Dorsolateral prefrontal cortex (tissue), 122 donors: ENCODE measurements at places on chromosomes 5 and 9.

GRCh38 chr9:93415176-93415690 is 36.3 kb upstream of the FAM120A start:
- DNase-seq: no peak

DNA sequence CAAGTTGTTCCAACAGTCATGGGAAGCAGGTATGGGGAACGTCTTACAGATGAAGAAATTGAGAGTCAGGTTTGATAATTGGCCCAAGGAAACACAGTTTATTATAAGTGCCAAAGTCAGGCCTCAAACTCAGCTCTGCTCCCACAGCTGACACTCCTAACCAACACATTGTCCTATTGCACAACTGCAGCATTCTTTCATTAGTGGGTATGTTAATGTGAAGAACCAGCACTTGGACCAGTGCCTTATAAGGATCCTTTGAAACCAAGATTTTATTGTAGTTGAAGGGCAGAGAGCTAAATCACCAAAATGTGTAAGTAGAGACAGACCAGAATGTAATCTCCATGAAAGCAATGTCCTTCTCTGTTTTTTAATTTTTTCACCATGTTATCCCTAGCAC is 56.1 kb downstream of the GRIA1 start:
- DNase-seq: no peak

- DNase-seq: no peak
These were observed 30.6 kb downstream of the PNPLA7 start for GRCh38 chr9:137519553-137519952.

DNA sequence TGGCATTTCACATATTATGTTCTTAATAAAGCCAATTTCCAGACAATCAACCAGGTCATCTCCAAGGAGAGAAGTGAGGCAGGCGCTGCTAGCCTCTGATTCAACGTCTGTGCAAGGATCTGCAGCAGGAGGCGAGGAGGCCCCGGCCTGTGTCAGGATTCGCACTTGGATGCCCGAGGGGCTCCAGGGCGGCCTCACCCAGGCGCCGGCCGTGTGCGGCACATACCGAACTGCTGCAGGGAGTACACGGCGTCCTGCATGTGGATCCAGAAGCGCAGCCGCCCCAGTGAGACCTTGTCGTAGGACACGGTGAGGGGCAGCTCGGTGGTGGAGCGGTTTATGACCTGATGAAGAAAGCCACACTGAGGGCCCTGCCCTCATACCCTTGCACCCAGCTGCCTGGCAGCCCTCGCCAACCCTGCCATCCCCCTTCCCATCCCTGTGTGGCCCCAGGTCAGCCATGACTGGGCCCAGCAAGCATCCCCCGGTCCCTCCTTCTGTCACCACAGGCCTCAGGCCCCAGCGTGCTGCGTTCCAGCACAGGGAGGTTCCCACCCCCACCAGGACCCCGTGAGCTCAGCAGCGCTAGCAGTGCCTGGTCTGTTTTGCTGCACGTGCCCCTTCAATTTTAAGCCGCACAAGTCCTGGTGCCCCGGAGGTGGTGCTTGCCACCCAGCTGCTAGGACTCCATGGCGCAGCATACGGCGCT is 9.9 kb downstream of the CLPTM1L start:
- DNase-seq: no peak

GRCh38 chr9:97980479-97980803 is 2.7 kb upstream of the ANP32B start:
- DNase-seq: no peak

GRCh38 chr5:176901260-176902101 is 2.3 kb upstream of the HK3 start:
- DNase-seq: no peak

GRCh38 chr9:88824711-88825110 is 166.6 kb upstream of the S1PR3 start:
- DNase-seq: no peak

- DNase-seq: no peak
These were observed 258.7 kb upstream of the FBXL7 start for GRCh38 chr5:15241216-15241821.

- DNase-seq: no peak
These were observed 103.5 kb downstream of the SNX18 start for GRCh38 chr5:54621048-54621447.

- DNase-seq: no peak
These were observed 139.6 kb upstream of the PHYKPL start for GRCh38 chr5:178372142-178372571.

DNA sequence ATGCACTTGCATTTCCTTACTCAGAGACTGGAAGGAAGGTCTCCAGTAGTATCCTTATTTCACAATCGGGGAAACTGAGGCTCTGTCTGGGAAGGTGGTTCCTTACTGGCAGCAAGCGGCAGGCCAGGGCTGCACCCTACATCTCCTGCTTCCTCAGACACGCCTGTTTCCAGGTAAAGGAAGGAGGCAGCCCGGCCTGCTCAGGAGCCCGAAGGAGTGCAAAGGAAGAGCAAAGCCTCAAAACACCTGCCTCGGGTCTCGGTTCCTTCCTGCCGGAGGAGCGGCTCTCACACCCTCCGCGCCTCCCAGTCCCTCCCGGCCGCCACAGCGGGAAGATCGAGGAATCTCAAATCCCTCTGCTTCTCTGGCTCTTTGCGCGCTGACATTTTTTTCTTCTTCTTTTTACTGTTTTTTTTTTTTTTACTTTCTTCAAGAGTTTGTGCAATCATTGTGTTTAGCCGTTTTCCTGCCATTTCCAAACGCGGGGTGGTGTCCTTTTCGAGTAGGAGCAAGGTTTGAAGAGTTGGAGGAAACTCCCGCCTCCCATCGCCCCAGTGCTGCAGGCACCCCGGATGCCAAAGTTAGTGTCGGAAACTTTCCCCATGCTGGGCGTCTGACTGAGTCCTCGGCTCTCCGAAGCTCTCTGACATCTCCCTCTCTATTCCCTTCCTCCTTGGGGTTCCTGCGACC is 1.0 kb downstream of the GGTA1 start:
- no peak for DNase-seq

DNA sequence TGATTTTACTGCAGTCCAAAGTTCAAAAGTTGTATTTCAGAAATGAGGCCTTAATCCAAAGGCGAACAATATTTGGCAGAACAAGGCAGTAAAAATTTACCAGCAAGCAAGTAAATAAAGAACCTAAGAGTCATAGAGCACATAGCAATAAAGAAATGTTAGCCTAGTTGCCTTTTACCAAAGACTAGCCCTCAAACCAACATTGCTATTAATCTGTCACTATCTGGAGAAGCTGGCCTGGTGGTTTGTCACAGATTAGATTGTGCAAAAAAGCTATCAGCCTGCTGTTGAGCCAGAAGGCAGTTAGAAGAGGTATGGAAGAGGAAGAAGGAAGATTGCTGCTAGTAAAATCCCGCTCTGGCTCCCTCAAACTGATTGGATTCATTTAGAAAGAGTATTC is 304.7 kb upstream of the KLF4 start:
- no peak for DNase-seq

- DNase-seq: no peak
These were observed 95.3 kb downstream of the KLF4 start for GRCh38 chr9:107394264-107394663.

- DNase-seq: no peak
These were observed 4.6 kb downstream of the RUFY1 start for GRCh38 chr5:179554981-179555380.

- no peak for DNase-seq
These were observed 35.5 kb upstream of the ELL2 start for GRCh38 chr5:95996904-95997723.

GRCh38 chr5:120151181-120151580 is 312.9 kb upstream of the PRR16 start:
- DNase-seq: no peak

DNA sequence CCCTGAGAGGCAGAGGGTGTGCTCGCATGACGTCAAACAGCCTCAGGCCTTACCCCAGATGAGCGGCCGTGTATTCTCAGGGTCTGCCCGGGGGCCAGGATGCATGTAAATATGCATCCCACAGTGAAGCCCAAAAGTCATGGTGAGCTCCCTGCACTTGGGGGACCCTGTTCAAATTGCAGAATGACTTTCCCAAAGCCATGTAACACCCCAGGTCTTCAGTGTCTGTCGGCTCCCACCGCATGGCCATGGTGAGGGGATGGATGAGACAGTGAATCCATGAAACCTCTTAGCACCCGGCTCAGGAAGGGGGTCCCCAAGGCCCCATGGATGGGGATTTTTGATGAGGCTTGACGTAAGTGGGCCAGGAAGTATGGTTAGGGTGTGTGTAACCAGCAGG is 9.3 kb upstream of the COL5A1 start:
- DNase-seq: peak; percentile 14

DNA sequence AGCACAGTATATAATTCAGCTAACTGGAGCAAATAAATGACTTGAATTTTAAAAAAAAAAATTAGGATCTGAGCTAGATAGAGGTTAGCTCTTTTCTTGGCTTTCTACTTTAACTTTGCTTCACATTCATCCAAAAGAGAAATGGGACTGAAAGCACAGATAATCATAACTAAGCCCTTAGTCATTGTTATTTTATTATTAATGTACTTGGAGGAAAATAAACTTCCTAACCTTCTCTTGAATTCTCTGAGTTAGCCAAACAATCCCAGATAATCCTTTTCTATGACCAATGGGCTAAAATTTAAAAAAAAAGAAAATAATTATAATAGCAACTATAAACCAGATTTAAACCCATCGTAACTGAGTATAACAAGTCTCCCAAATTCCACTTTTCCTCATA is 57.6 kb upstream of the RASA1 start:
- DNase-seq: no peak

DNA sequence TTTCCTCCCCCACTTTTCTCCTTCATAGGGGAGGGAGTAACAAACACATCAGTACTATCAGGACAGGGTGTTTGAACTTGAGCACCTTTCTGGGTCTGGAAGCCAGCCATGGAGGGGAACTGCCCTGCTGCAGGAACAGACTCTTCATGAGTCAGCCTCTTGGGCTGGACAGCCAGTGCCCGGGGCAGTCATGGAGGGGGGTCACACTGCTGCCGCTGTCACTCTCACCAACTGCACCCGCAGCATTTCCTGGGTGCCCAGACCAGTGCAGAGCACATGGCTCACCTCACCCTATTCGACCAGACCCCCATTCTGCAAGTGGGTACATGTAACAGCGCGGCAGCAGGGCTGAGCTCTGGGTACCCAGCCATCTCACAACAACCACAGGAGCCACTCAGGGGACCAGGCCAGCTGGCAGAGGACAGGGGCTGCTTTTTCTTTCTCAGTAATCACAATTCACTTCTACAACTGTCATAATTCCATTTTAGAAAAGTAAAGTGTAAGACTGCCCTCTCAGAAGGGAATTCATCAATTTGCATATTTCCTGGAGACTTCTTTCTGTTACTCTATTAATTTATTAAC is 118.4 kb downstream of the CTNND2 start:
- DNase-seq: peak; percentile 46

DNA sequence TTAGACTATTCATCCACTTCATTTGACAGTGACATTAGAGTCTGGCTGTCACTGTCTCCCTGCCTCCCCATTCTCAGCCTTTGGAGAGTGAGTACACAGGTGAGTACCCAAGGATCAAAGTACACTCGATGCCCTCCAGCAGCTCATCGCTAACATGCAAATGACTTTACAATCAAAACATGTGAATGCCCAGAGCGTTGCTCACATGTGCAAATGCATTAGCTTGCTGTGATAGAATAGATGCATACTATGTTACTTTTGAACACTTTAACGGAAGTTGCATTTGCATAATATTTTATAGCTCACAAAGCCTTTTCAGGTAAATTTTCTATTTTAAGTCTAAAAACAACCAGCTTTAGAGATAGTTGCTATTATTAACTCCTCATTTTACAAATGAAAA is 107.6 kb downstream of the SYK start:
- DNase-seq: no peak

DNA sequence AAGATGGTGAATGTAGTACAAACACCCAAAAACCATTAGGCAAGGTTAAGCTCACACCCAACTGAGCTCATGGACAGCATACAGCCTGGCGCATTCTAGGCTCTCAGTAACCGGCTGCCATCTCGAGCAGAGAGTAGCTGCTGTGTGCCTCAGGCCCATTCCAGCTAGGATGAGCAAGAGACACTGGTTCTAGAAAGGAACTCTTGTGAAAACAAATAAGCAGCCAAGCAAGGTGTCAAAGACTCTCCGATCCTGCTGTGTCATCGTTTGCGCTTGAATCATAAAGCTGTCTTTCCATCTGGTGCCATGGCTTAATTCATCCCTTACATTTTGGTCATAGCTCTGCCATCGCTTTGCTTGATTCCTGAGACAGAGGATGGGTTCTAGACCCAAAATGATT is 135.4 kb upstream of the MSX2 start:
- DNase-seq: no peak

DNA sequence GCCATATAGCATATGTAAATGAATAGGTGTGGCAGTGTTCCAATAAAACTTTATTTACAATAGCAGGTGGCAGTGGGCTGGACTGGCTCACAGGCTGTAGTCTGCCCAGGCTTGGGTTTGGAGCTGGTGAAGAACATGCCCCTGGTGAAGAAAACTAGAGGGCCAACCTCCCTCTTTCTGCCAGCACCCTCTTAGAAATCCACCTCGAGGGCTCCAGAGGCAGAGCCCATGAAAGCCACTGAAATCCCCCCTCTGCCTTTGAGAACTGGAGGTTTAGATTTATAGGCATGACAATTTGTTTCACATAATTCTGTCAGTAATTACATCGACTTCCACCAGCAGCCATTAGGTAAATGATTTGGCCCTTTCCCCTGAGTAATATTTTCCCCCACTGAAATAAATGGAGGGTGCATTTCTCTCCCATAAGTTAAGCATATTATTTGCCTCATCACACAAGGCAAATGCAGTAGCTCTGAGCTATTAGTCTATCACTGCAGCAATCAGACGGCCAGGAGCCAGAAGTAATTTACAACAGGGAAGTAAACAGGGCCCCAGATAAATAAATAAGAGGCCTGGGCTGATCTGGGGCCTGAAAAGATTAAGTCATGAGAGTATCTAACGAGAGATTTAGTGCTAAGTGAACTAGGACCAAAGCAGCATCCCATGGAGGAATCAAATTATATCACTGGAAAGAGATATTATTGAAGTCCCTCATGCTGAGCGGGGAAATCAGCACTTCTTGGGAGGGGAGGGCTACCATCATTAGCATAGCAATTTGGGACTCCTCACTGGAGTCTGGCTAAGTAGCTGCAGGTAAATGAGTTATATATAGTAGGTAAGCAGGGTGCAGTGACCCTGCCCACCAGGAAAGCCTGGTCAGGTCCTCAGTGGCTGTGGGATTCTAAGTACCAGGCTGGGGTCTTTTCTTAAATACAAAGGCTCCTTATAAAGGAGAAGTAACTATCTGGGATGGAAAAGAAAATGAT is 123.9 kb downstream of the SLIT3 start:
- DNase-seq: no peak

DNA sequence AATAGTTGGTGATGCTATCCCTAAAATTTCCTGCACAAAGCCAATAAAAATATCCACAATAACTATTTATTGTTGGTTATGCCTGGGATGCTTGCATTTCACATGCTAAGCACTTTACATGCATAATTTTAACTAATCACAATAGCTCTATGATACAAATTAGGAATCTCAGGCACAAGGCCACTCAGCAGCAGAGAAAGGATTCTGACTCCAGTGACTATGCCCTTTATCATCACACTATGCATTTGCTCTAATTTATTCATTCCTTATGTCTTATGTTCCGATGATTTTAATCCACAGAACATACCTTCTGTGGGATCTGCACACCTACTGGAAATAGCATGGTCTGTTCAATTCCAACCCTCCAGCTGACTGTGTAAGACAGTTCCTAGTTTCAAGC is 476.1 kb downstream of the TMEM232 start:
- DNase-seq: no peak

- DNase-seq: peak; percentile 42
These were observed 51.2 kb upstream of the ZSWIM6 start for GRCh38 chr5:61280761-61281427.

- no peak for DNase-seq
These were observed 17.3 kb downstream of the TCF7 start for GRCh38 chr5:134131578-134132350.

- no peak for DNase-seq
These were observed 202.1 kb upstream of the SLC30A5 start for GRCh38 chr5:68891718-68892117.
